ENCODE measurements at places on chromosomes 12 and 14.

DNA sequence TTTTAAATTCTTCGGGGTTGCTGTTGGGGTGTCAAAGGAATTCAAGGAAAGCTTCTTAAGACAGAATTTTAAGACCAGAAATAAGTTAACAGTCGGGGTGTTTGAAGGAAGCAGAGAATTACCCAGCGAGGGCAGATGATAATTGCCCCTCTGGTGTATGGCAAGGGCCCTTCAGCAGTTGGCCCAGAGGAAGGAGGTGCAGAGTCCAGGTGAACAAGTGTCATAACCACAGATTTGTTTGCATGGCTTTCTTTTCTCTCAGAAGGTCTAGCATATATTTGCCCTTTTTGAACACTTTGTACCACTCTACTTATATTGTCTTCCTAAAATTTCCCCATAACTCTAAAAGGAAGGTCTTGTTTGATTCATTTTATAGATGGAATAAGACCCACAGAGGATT is 1.8 kb downstream of the PDE6H start:
- DNase-seq: no peak

- no peak for DNase-seq
Observed at GRCh38 chr14:94111276-94112095, 950 bp downstream of the IFI27 start.

DNA sequence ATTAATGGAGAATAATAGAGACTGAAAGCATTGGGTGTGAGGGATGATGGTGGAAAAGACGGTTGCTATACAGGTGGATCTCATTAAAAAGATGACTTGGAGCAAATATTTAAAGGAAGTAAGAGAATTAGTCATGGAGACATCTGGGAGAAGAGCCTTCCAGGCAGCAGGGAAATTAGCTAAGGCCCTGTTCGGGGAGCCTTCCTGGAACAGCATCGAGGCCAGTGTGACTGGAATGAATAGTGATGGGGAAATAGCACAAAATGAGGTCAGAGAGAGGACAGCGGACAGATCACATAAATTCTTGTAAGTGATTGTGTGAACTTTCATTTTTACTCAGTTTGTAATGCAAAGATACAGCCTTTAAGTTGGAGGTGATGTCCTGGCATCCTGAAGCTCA is 842.3 kb downstream of the SLC6A15 start:
- DNase-seq: no peak

- DNase-seq: no peak
Observed at GRCh38 chr14:37326434-37326833, 128.7 kb downstream of the MIPOL1 start.

- DNase-seq: no peak
Observed at GRCh38 chr12:91616416-91616815, 433.8 kb upstream of the DCN start.

DNA sequence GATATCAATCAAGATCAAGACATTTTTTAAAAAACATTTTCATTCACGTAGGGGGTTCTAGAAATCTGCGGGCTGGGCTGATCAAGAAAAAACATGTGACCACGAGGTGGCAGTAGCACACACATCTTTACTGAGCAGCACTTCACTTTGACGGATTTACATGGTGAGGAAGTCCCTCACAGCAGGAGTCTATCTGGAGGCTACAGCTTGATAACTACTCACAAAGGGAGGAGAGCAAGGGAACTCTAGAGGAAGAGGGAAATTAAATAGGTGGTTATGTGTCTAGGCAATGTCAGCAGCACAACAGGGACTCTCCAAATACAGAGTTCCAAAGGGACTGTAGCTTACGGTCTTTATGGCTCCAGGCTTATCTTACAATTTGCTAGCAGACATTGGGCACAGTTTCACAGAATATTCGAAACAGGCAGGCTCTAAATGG is 248.1 kb downstream of the DPY19L2 start:
- no peak for DNase-seq

DNA sequence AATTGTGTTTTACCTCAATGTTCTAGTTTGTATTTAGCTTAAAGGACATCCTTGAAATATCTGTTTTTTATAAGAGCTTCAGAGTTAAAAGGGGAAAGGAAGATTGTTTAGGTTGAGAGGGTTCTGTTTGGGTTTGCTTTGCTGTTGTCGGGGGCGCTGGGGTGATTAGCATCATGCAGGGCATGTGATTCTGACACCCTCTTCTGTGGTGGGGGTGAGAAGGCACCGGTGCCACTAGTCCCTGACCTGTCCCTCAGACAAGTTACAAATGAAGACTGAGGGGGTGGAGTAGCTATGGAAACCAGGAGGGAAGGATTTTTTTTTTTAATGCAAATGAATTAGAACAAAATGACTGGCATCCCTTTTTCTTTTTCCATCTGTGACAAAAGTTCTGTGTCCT is 291.3 kb downstream of the RPAP3 start:
- no peak for DNase-seq

DNA sequence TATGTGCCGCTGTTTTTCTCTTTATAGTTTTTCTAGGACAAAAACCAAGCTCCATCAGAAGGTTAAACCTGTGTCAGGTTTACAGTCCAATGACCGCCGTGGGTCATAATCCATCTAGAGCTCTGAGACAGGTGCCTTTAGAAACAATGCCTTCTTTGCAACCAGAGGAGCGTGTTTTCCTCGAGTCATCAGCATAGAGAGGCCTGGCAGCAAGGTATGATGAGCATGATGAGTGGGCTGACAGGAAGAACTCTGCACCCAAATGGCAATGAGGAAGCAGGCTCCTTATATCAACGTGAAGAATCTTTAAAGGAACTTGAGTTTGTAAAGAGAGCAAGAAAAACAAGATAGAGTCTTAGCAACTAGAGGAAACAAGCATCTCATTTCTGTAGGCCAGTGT is 60.5 kb upstream of the NUDT4 start:
- no peak for DNase-seq

- DNase-seq: no peak
Observed at GRCh38 chr12:82883394-82884355, 197.0 kb downstream of the TMTC2 start.

DNA sequence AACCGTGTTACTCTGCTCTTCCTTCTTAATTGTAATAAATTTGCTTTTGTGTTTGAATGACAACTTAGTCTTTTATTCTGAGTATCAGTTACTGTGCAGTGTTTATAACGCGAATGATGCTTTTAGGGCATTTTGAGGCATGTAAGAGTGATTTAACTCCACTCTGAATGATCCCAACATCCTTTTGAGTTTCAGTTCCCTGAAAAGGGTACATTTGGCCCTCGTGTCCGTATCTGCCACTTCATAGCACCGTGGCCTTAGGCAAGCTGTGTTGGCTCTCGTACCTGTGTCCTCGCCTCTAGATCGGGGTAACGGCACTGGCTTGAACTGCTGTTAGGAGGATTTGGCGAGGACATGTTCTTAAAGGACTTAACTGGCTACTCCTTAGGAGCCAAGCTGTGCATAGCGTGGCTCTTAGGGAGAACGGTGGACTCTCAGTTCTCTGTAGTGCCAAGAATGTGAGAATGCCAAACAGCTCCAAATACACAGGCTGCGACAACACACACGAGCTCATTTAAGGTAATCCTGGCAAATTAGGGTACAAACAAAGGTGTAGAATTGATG is 92.0 kb downstream of the PPP2R5C start:
- no peak for DNase-seq

DNA sequence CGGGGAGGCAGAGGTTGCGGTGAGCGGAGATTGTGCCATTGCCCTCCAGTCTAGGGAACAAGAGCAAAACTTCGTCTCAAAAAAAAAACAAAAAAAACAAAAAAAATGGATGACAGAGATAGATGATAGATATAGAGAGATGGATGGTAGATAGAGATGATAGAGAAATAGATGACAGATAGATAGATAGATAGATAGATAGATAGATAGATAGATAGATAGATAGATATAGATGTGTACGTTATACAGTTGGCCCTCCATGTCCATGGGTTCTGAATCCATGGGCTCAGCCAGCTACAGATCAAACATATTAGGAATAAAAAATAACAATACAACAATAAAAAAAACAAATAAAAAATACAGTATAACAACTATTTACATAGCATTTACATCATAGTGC is 12.8 kb upstream of the SLC25A3 start:
- DNase-seq: no peak

DNA sequence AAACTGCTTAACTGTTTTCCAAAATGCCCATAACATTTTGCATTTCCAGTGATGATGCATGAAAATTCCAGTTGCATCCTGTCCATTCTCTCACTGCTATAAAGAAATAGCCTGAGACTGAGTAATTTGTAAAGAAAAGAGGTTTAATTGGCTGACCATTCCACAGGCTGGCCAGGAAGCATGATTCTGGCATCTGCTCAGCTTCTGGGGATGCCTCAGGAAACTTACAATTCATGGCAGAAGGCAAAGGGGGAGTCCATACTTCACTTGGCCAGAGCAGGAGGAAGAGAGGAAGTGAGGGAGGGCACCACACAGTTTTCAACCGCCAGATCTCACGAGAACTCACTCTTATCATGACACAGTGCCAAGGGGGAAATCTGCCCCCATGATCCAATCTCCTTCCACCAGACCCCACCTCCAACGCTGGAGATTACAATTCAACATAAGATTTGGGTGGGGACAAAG is 18.2 kb upstream of the CLEC2D start:
- no peak for DNase-seq

- no peak for DNase-seq
Observed at GRCh38 chr12:109432431-109432830, 44.7 kb downstream of the KCTD10 start.

- DNase-seq: no peak
Observed at GRCh38 chr12:52521568-52522266, 1.5 kb upstream of the KRT5 start.

DNA sequence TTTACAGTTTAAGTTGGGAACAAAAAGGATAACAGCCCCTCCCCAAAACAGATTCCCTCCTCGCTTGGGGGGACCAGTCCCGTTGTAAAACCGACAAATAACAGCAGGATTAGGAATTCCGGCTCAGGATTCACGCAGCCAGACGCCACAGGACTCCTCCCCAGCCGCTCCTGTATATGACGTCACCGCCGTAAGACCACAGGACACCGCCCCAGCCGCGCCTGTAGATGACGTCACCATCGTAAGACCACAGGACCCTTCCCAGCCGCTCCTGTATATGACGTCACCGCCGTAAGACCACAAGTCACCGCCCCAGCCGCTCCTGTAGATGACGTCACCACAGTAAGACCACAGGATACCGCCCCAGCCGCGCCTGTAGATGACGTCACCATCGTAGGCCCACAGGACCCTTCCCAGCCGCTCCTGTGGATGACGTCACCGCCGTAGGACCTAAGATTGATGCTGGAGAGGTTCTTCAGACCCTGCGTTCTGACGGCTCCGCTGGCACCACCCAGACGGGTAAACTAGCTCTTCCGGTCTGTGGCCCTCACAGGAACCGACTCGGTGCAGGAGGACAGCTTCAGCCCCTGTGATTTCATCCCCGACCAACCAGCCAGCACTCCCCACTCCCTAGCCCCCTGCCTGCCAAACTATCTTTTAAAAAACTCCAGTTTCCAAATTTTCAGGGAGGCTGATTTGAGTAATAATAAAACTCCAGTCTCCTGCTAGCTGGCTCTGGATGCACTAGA is 43.9 kb upstream of the FBRSL1 start:
- peak; percentile 56 for DNase-seq

DNA sequence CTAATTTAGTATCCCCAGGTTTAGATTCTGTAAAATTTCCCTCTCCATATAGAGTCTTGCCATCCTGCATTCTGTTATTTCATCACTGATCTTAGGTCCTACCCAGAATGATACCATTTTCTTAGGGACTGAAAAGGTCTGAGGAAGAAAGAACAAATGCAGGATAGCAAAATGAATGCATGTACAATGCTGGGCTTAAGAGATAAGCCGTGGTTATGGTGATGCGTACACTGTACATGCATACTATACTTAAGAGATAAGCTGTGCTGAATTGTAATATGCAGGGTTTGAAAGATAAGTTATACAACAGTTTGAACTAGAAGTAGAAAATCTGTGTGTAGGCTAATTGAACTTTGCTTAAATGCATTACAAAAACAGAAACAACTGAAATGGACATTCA is 416.2 kb downstream of the C12orf50 start:
- DNase-seq: no peak

DNA sequence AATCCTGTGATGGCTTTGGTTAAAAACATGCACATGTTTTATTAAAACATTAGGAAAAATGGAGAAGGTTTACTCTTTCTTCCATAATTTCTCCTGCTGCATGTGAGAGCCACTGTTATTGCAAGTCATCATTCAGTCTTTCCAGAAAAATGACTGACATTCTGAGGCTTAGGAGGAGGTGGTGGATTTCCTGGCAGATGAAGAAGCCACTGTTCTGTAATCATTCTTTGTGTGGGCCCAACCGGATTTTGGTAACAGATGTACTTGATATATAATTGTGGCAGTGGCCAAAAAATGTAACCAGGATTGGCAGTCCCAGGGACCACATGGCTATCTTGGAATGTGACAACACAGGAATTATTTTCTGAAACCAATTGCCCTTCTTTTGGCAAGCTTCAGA is 120.2 kb downstream of the DAAM1 start:
- no peak for DNase-seq

DNA sequence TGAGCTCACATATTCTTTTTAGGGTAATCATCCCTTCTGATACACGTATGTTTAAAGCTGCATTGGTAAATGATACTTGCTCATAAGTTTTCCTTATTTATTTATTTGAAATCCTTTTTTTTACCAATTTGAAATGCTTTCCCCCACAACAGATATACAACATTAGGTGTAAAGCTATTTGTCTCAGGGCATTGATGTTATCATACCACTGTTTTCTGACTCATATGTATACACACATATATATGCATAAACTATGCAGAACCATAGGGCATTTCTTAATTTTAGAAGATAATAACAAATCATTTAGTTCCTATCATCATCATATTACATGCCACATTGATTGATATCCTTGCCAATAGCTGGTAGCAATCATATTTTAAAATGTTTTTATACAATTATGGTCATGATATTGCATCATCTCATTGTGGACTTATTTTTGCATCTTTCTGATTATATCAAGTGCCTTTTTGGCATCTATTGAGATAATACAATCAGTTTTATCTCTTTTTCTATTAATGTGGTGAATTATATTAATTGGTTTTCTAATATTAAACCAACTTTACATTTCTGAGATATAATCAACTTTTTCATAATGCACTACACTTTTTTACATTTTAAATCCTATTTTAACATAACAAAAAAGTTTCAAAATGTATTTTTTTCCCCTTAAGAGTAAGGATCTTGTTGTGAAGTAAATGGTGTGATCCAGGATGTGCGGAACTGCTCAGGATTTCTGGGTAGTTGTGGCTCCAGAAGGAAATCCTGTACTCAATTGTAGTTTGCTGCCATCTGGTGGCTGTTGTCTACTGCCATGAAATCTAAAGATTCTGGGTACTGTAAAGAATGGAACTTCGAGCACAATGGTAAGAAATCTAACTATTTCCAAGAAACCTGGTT is 16.7 kb downstream of the OR9K2 start:
- DNase-seq: peak; percentile 19

- no peak for DNase-seq
Observed at GRCh38 chr12:102643879-102644575, 163.7 kb upstream of the IGF1 start.

GRCh38 chr12:58314610-58315009 is 373.2 kb downstream of the ATP23 start:
- no peak for DNase-seq

- DNase-seq: no peak
Observed at GRCh38 chr14:69489495-69489894, 5.0 kb downstream of the PLEKHD1 start.

- DNase-seq: no peak
Observed at GRCh38 chr12:104599272-104600035, 142.7 kb downstream of the CHST11 start.

GRCh38 chr12:6691473-6691872 is 2.3 kb upstream of the ZNF384 start:
- no peak for DNase-seq
